Effector memory CD8-positive, alpha-beta T cell (primary cell): ENCODE measurements at places on chromosomes 6 and 20.
A peak's percentile ranks its signal among the peaks of the same experiment; 100 is the strongest.

GRCh38 chr6:139882234-139882633, 507.8 kb upstream of the CITED2 start:
- DNase-seq: no peak

DNA sequence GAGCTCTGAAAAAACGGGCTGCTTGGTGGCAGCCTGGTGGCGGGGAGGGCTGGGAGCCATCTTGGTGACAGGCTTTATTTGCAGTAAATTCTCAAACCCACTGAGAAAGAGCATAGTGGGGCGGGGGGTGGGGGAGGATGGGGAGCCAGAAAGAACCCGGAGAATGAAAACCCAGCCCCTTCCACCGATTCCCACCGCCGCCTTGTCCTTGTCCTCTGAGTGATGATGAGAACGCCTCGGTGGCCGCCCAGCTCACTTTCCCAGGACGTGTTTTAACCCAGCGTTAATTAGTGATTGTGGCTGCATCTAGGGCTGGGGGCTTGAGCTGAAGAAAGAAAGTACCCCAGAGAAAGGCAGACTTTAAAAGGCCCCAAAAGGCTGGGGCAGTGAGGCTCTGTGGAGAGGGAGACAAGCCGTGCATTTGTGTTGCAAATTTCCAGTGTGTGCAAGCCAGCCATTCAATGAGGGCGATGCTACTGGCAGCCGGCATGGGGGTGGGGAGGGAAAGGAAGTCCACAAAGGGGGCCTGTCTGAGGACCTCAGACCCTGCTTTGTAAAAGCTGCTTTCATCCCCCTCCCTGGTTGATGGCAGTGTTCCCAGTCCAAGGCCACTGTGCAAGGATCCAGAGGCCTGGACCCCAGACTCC, 6.2 kb upstream of the GHRH start:
- DNase-seq: no peak

- DNase-seq: no peak
Observed at GRCh38 chr6:164928057-164928727, 381.2 kb downstream of the C6orf118 start.

GRCh38 chr6:20906945-20907344, 372.7 kb downstream of the CDKAL1 start:
- DNase-seq: no peak

DNA sequence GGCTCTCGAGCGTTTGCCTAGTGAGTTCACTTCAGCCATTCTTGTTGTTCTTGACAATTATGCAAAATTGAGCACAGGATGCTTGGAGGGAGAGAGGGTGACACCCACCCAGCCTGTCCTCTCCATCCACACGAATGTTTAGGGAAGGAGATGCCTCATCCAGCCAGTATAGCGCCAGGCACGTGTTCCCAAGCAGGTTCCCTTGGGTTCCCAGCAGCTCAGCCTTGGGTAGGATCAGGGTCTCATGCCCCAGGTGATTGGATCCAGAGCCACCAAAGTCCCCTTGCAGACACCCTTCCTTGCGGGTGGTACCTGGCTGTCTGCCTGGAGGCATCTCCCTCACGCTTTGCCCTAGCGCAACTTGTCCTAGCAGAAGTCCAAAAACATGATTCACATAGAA, 394.9 kb downstream of the CDH4 start:
- DNase-seq: no peak

DNA sequence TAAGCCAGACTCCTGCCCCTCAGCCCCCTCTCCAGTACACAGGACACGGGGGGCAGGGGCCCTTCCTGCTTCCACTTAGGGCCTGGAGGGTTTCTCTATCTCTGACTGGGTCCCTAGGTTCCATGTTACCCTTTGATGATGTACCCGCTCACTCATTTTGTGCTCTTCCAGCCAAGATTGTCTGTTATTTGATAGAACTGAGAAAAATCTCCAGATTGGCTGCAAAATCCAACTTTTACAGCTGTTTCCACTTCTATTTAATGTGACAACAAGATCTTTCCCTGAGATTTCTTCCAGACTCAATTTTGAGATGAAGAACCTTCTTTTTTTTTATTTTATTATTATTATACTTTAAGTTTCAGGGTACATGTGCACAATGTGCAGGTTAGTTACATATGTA, 85.7 kb downstream of the TMEM170B start:
- no peak for DNase-seq

GRCh38 chr20:61972636-61973508, 92.8 kb downstream of the TAF4 start:
- DNase-seq: no peak

GRCh38 chr6:90530882-90531281, 56.0 kb downstream of the MAP3K7 start:
- DNase-seq: no peak

DNA sequence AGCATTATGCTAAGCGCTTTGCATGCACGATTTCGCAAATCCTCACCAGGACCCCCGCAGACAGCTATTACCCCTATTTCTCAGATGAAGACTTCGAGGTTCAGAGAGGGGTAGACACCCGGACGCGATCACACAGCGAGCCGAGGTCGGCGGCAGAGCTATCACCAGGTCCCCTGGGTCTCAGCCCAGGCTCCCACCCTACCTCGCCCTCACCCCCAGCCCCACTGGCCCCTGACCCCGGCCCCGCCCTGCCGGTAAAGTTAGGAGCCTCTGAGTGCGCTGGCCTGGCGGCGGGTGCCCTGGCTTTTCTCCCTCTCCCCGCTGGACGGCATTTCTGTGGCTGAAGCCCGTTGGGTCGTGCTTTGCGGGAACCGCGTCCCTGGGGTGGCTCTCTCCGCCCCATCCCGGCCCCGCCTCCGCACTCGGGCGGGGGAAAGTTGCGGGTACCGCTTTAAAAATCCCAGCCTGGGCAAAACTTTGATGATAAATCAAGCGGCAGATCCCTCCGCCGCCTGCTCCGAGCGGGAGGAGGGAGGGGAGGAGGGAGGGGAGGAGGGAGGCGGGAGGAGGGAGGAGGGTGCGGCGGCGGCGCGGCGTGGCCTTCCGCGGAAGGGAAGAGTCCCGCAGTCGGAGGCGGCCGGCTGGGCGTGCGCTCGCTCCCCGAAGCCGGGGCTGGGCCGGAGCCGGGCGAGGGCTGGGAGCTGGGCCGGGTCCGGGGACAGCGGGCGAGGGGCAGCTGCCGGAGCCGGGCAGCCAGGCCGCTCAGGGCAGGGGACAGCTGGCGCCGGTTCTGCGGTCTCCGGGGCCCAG, at the start of gene VSTM2L:
Gene VSTM2L (plus strand): TSS at position 624 of the 810 bp plus-strand sequence. CDS start 224 bp downstream, outside the sequence.
- DNase-seq: no peak

DNA sequence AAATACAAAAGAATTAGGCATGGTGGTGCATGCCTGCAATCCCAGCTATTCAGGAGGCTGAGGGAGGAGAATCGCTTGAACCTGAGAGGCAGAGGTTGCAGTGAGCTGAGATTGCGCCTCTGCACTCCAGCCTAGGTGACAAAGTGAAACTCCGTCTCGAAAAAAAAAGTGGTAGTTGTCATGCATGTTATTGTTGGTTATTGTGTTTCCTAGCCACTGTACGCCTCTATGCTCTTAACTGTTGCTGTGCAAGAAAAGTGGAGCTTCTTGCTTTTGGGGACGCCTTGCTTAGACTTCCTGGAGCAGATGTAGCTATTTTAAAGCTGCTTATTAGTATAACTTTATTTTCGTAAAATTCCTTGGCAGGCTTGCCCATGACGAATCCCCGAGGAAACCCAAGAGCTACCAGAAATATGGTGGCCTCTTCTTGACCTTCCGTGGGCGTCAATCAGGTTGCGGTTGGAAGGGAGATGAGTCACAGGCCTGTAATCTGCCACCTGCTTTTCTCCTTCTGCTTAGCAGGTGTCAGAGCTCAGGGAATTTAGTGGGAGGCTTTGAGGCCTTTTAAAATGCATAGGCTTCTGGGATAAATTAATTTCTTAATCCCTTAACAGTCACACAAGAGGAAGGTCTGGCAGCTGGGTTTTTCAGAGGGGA, 17.3 kb downstream of the GABRR2 start:
- peak; percentile 29 for DNase-seq

DNA sequence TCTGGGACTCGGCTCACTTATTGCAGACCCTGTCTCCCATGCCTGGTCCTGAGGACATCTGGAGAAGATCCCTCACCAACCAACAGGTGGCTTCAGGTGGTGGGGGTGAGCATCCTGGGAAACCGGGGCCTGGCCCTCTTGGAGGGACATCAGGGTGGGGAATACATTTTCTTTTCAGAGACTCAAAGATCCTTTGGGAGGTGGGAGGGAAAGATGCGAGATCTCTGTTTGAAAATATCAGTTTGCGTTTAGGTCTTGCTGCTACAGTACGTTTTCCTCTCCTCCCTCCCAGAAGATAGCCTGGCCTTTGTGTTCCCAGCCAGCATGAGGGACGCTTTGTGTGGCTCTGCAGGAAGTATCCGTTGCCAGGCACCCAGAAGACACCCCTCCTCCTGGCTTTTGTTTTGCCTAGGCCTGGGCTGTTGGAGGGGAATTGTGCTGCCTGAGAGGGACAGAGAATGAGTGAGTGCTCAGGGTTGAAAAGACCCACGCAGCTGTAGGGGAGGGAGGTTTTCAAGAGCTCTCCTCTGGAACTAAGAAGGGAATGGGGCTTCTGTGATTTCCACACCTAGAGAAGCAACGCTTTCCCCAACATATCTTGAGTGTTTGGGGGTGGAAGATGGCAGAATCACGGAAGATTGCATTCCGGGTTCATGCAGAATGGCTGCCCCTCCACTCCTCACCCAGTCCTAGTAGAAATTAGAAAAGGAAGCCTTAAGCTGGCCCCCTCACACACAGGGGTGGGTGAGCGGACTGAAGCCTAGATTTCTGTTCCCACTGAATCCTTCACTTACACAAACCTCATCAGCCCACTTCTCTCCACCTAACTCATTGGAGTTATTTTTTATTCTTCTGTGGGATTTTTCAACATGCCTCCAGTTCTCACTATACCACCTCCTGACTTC, 22.0 kb upstream of the SLC2A12 start:
- no peak for DNase-seq

- DNase-seq: no peak
Observed at GRCh38 chr6:127404133-127404532, 55.1 kb downstream of the KIAA0408 start.

DNA sequence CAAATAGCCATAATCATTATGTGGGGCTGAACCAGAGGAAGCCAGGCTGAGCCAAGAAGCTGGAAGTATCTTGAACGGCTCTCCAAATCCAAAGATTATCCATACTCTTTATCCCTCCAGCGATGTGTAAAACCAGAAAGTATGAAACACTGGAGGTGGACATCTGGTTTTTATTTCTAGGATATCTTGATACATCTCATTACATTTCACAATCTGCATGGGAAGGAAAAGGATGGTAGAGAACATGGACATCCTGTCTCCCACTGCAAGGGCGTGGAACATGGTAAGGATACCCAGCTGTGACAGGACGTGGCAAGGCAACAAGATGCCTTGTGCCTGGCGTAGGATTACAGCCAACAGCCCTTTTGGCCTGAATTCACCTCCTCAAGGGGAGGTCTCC, 20.1 kb downstream of the TRIM27 start:
- DNase-seq: no peak

DNA sequence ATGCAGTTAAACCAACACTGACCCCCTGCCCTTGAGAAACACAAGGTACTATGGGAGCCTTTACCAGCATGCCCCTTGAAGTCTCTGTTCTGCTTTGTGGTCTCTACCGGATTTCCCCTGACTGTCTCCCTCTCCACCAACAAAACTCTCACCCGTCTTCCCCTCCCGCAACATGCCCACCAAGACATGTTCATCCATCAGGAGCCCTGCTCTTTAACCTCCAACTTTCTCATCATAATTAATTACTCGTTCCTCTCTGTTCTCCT, 1.1 kb downstream of the ZNF165 start:
- no peak for DNase-seq

DNA sequence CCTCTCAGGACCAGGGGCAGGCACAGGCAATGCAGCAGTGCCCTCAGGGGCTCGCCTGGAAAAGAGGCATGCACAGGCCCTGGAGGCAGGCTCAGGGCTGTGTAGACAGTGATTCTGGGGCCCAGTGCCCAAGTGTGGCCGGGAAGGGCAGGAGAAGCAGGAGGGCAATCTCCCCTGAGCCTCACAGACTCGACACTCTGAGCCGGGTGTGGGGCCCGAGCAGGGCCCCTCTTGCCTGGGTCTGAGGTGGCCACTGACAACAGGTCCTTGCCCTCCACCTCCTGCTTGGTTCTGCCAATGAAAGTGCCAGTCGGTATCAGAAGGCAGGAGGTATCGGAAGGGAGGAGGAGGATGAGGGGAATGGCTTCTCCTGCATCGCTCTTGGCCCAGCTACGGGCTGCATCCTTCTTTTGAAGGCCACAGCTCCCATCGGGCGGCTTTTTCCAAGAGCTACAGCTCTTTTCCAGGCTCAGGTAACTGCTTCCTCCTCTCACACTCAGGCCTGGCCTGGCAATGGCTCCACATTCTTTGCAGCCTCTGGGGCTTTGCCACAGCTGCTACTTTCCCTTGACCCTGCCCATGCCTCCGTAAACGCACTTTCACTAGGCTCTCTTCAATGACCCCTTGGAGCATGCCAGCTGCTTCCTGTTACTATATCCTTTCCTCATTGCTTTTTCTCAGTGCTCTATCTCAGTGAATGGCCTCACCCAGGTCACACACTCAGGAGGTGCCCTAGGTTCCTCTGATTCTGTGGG, 24.5 kb downstream of the GABRR2 start:
- no peak for DNase-seq

DNA sequence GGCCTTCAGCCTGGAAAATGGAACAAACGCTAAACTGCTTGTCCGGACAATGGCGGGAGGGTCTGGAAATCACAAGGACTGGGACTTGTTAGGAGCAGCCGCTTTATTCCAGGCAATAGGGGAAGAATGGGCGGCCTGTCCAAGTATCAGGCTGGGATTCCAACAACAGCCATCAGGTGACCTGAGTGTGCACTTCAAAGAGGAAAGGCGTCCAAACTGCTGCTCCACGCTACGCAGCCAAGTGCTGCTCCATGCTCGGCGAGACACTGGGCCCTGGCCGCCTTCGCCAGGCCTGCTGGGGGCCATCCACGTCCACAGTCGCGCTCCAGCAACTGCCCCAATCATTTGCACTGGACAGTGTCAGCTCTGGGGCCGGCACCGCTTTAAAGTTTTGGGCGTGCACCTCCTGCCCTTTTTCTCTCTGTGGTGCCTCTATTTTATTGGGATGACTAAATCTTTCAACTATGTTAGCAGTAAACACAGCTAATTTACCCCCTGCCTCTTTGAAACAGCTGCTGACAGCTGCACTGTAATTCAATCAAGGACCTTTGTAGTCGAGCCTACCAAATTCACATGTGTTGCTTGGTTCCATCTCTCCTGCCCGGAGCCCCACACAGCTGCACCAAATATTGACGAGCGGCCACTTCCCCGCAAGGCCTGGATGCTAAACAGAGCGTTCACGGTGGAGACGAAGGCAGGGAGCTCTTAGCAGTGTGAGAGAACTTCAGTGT, 98.3 kb downstream of the BMP7 start:
- no peak for DNase-seq

- no peak for DNase-seq
Observed at GRCh38 chr6:168546151-168546550, 105.2 kb downstream of the SMOC2 start.

GRCh38 chr20:4484379-4484997, 237.2 kb upstream of the PRND start:
- DNase-seq: no peak

- DNase-seq: no peak
Observed at GRCh38 chr6:16438718-16439591, 200.6 kb downstream of the GMPR start.

DNA sequence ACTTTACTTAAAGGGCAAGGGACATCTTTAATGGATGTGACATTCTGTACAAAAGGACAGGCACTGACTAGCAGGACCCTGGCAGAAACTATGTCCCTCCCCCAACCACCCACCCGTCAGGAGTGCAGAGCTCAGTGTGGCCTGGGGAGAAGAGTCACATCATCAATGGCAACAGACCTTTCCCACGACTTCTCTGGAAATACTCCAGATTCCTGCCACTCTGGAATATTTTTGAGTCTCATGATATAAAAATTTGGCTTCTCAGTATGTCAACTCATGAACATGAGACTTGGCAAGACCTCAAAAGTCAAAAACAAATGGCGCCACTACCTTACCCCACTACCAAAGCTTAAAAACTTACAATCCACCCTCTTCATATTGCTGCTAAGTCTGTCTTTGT, 118.3 kb downstream of the SLC23A2 start:
- no peak for DNase-seq
